Activated T-cell treated with anti-CD3 and anti-CD28 coated beads, Interleukin-2, amount 50 U/mL, for 72 hours (primary cell): ENCODE measurements at places on chromosomes 5 and 9. TPM values are rescaled to one million over a fixed set of nuclear protein-coding genes. Genes with fewer than 3 reads are reported as not detected.

- DNase-seq = no peak
Observed at GRCh38 chr9:27537027-27537435, 7.4 kb upstream of the MOB3B start.

DNA sequence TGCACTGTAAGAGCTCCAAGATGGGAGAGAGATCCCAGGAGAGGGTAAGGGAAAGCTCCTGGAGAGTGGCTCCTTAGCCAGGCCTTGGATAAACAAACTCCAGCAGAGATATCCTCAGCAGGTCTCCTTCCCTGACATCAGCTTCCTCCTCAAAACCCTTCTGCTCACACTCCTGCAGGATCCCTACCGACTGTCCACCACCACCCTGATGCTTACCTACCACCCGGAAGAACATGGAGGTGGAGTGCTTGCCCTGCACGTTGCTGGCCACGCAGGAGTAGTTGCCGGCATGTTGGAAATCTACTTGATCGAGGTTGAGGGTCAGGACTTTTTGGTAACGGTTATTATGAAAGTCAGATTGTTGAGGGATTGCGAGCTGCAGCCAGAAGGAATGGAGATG, 9.3 kb downstream of the CSF1R start:
- no peak for DNase-seq

GRCh38 chr5:149886692-149887470, 57.7 kb downstream of the PDE6A start:
- DNase-seq = no peak

ADGRV1 gene
- total RNA-seq = 0.21 TPM

- no peak for DNase-seq
Observed at GRCh38 chr5:160657068-160657507, 194.9 kb downstream of the ATP10B start.

DNA sequence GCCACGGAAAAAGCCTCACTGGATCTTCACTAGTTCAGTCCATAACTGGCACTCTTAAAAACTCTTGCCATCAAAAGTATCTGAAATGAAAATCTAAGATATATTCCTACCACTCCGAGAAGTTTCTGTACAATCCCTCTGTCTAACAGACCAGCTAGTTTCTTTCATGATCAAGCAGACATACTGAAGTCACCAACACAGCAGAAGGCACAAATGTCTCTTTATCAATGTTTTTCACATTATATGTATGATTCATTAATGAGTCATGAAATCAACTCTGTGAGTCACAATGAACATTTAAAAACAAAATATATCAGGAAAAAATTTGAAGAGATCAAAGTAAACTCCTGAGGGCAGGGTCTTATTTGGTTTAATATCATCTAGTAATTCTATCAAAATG, 50.8 kb downstream of the F2R start:
- no peak for DNase-seq

- no peak for DNase-seq
Observed at GRCh38 chr5:176538989-176539384, 1.8 kb upstream of the RNF44 start.

PGM5 gene
- total RNA-seq = not detected

DNA sequence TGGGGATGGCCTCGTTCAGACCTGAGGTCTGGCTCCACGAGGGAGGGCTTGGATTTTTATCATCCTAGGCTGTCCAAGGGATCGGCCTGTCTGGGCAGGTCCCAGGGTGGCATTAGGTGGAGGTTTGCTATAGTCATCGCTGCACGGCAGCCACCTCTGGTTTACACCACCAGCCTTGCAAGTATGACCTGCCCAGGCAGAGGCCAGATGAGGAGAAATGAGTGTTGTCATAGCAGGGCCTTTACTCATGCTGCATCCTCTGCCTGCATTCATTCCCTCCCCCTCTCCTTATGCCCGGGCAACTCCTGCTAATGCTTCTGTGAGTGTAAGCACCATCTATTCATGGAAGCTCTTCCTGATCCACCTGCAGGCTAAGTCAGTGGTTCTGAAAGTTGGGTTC, 15.3 kb upstream of the NDST1 start:
- no peak for DNase-seq

GRCh38 chr5:1212881-1213280, 11.5 kb downstream of the SLC6A19 start:
- no peak for DNase-seq

GRCh38 chr5:148248894-148249293, 10.6 kb downstream of the MARCOL start:
- no peak for DNase-seq

DNA sequence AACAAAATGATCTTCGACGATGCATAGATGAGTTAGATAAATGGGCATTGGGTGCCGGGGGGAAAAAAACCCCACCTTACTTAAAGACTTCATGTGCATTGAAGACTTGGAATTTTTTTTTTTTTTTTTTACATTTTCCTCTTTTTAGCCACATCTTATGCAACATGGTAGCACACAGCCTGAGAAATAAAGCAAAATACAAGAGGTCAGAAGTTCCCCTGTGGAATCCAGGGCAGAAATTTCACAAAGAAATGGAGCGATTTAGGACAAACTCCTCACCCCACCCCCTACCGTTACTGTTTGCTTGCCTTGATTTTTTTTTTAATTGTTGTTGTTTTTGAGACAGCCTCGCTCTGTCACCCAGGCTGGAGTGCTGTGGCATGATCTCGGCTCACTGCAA, 153.2 kb downstream of the GOLPH3 start:
- DNase-seq = no peak

GRCh38 chr9:91211414-91211813, 150.3 kb downstream of the AUH start:
- no peak for DNase-seq
